ENCODE measurements at places on chromosomes 1 and 21. TPM values are rescaled to one million over a fixed set of nuclear protein-coding genes. Genes with fewer than 3 reads are reported as not detected.
A peak's percentile ranks its signal among the peaks of the same experiment; 100 is the strongest.

Gene PRPF38B
- 68.5 TPM for total RNA-seq

Gene MAP1LC3C
- total RNA-seq, result not detected

Gene GPR3
- total RNA-seq, result 0.58 TPM

Gene OR10Z1
- not detected for total RNA-seq

Gene CLDN19
- total RNA-seq, result not detected

Gene ACTA1
- not detected for total RNA-seq

Gene EFNA3
- 4.9 TPM for total RNA-seq

Gene CTSE
- total RNA-seq, result not detected

Gene IL24
- not detected for total RNA-seq

Gene GUK1
- 280 TPM for total RNA-seq

Gene KRTAP10-3
- total RNA-seq, result not detected

Gene AMY1B
- not detected for total RNA-seq

DNA sequence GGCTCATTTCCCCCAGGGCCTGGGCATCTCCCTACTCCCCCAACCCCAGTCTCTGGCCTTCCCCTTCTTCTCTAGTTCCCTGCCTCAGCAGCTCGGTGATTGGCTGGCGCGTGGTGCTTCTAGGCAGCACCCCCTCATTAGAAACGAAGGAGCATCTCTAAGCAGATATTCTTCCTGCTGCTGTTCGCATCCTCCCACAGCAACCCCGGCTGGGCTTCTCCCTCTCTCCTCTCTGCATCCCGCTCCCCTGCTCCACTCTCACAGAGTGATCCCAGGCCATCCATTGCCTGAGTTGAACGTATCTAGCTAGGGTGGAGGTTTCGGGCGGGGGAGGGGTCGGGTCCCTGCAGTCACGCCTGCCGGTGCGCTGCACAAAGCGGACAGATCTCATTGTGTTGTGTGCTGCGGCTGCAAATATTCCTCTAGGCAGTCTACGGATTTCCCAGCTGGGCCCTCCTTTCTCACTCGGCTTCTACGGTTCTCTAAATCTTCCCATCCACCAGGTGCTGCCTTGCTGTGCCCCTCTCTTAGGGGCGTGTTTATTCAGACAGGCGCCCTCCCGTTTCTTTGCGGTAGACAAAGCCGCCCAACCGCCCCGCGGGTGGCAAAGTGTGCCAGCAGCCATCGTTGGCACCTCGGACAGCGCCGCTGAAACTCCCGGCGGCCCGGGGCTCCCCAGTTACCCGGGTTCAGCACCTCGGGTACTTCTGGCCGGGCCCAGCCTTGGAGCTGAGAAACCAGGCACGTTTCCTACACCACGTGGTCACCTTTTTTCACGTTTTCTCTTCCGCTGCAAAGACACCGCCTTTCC is 2.2 kb downstream of the CACNA1E start:
- peak; percentile 19 for DNase-seq

GRCh38 chr1:41629571-41629970 is 145.1 kb upstream of the EDN2 start:
- DNase-seq, result no peak

GRCh38 chr1:66617362-66618184 is 83.6 kb downstream of the SGIP1 start:
- DNase-seq, result no peak

- DNase-seq, result no peak
These were observed 44.0 kb downstream of the URB1 start for GRCh38 chr21:32348604-32349332.

DNA sequence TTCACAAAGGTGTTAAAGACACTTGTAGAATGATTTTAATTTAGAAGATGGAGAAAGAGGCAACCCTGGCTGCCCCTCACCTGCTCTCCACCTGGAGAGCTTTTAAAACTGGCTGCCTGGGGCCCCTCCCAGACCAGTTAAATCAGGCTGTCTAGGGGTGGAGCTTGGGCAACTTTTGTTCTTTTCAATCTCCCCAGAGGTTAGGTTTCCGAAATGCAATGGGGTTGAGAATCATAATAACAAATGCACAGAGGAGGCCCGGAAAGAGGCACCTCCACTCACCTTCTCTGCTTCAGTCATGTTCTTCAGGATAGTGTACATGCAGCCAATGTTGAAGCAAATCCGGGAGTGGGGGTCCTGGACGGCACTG is 400 bp downstream of the NCF2 start:
- peak; percentile 20 for DNase-seq

GRCh38 chr1:106937104-106937503 is 119.4 kb upstream of the PRMT6 start:
- DNase-seq, result no peak

GRCh38 chr1:40766017-40766416 is 17.6 kb upstream of the KCNQ4 start:
- DNase-seq, result no peak

- DNase-seq, result no peak
These were observed 20.4 kb downstream of the CSDE1 start for GRCh38 chr1:114737314-114737849.

- DNase-seq, result no peak
These were observed 46.0 kb downstream of the RHOU start for GRCh38 chr1:228781161-228781808.

DNA sequence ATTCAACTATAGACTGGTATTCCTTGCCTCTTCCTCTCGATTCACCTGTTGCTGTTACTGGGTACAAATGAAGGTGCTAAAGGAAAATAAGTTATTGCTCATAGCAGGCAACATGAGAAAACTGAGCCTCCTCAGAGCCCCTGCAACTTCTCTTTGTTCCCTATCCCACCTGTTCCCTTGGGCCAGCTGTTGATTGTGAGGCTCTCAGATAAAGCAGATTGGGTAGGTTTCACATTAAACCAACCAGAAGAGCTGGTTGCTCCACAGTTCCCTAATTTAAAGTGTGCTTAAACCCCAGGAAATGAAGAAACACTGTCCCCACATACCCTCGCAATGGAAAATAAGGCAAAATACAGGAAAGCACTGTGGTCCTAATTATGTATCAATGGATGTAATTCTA is 4.8 kb downstream of the DEDD start:
- no peak for DNase-seq

- no peak for DNase-seq
These were observed 214.2 kb downstream of the SLC44A5 start for GRCh38 chr1:75396745-75397144.

GRCh38 chr1:117967477-117967876 is 37.9 kb downstream of the WDR3 start:
- DNase-seq, result no peak

DNA sequence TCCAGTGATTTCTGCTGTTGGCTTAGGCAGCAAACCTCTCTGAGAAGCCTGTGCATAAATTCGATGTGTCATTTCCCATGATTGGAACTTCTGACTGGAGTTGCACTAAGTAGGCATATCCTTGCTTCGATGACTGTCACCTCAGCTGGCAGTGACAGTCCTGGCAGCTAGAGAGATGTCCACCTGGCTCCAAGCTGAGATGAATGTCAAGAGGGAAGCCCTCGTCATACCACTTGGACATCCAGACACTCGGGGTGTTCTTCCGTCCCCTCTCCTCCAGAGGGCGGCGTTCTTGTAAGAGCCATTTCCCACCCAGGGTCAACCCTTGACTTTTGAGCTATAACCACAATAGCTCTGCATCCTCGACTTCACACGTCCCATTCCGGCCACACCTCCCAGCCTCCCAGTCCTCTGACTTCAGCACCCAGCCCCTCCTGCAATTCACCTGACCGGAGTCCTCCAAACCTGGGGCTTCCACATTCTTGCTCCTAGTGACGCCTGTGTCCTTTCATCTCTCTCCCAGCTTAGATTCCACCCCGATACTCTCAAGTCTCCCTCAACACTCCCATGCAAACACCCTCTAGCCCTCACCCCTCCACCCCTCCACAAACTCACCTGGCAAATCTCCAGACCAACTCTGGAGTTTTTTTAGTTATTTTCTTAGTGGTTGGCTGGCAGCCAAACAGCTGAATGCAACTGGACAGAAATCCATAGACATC is 17.3 kb downstream of the CA6 start:
- peak; percentile 56 for DNase-seq

DNA sequence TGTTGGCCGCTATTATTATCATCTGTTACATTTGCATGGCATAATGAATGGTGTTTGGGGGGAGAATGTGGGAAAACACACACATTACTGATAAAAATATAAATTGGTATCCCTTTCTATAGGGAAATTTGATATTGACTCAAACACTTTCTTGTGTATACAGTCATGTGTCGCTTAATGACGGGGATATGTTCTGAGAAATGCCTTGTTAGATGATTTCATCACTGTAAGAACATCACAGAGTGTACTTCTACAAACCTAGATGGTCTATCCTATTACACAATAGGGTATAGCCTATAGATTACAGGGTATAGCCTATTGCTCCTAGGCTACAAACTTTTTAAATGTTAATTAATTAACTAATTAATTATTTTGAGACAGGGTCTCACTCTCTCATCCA is 67.2 kb upstream of the B3GALNT2 start:
- DNase-seq, result no peak

DNA sequence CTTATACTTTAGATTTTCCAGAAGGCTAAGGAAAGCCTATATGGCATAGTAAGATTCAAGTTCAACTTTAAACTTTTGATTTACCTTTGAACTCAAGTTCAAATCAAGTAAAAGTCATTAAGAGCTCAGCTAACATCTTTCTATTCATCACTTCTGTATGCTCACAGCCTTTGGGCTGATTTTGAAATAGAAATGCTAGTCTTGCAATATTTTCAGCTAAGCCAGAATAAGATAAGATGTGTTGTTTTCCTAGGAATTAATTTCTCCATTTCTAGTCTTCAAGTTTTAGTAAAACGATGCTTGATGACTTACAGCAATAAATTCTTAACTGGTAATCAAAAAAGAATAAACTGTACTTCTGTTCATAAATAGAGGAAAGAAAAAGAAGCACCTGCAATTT is 35.6 kb downstream of the ATP1B1 start:
- no peak for DNase-seq

- no peak for DNase-seq
These were observed 253.6 kb upstream of the IRF2BP2 start for GRCh38 chr1:234863551-234863971.

DNA sequence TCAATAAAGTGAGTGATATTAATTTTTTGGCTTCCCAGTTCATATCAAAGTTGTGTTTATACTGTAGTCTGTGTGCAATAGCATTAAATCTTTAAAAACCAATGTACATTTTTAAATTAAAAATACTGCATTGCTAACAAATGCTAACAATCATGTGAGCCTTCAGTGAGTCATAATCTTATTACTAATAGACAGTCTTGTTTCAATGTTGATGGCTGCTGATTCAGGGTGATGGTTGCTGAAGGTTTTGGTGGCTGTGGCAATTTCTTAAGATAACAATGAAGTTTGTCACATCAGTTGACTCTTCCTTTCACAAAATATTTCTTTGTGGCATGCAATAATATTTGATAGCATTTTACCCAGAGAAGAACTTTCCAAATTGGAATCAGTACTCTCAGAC is 109.0 kb downstream of the ZMYM4 start:
- DNase-seq, result no peak

DNA sequence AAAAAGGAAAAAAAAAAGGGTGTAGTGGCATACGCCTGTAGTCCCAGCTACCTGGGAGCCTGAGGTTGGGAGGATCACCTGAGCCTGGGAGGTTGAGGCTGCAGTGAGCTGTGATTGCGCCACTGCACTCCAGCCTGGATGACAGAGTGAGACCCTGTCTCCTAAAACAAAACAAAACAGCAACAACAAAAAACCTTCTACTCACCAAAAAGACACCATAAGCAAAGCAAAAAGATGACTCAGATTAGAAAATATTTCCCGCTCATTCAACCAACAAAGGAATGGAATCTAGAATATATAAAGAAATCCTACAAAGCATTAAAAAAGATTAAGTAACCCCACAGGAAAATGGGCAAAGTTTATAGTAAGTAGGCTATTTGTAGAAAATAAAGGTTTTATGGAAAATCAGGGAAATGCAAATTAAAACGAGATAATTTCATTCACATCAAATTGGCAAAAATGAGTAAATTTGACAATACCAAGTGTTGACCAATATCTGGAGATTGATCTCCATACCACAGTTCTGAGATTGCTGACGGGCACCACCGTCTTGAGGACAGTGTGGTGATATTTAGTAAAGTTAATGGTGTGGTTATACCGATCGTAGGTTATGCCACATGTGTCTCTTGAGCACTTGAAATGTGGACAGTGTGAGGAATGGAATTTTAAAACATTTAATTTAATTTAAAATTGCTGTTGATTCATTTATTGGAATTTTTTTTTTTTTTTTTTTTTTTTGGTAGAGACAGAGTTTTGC is 54.0 kb downstream of the PIK3CD start:
- DNase-seq, result no peak

DNA sequence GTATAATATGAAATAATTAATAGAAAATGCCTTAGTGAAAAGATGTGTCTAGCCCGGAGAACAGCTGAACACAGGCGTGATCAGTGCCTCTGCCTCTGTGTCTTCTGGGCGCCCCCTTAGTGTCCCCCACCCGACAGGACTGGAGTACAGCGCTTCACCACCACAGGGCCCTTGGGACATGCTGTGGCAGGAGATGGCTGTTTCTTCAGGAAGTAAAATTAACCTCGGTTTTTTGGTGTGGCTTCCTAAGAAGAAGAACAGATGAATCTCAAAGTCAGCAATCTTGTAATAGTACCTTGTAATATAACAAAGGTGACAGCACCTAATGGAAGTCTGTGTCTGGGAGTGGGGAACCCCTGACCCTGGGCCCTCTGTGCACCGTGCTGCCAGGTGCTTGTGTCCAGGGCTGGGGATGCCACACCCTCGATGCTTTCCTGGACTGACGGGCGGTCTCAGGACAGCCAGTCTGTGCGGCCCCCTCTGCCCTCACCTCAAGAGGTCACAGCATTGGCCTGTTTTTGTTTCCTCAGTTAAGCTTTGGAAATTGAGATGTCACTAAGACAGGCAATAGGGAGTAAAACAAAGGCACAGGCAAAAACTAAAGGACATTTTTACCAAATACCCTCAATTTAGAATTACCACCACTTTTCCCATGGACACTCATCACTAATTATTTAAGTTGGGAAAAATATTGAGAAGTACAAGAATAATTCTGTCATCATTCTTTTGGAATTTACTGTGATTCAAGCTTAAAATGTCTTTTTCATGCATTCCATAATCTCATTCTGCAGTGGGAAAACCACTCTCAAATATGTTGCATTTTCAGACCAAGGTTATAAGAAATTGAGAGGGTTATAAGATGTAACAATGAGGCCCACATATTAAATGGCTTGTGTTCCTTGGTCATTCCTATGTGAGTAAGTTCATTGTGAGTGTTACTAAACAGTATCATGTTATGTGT is 79.3 kb downstream of the ADARB1 start:
- no peak for DNase-seq

Measured in activated CD4-positive, alpha-beta memory T cell treated with anti-CD3 and anti-CD28 coated beads, Interleukin-2, amount 10 ng/mL, durations not matched to agents 7 days and 5 days (primary cell).